IPS DF 6.9 (cell line): ENCODE measurements at places on chromosomes 3 and 15.

- no peak for DNase-seq
These were observed 71.2 kb upstream of the SLC6A6 start for GRCh38 chr3:14331251-14331650.

GRCh38 chr3:144343777-144344176 is 372.2 kb downstream of the DIPK2A start:
- DNase-seq: no peak

DNA sequence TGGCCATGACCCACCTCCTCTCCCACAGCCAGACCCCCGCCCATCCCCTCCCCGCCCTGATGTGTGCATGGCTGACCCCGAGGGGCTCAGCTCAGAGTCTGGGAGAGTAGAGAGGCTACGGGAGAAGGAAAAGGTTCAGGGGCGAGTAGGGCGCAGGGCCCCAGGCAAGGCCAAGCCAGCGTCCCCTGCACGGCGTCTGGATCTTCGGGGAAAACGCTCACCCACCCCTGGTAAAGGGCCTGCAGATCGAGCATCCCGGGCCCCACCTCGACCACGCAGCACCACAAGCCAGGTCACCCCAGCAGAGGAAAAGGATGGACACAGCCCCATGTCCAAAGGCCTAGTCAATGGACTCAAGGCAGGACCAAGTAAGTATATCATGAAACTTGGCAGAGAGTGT is 11.7 kb downstream of the MAP1A start:
- no peak for DNase-seq

- DNase-seq: no peak
These were observed 237.2 kb upstream of the DPH6 start for GRCh38 chr15:35783203-35783602.

DNA sequence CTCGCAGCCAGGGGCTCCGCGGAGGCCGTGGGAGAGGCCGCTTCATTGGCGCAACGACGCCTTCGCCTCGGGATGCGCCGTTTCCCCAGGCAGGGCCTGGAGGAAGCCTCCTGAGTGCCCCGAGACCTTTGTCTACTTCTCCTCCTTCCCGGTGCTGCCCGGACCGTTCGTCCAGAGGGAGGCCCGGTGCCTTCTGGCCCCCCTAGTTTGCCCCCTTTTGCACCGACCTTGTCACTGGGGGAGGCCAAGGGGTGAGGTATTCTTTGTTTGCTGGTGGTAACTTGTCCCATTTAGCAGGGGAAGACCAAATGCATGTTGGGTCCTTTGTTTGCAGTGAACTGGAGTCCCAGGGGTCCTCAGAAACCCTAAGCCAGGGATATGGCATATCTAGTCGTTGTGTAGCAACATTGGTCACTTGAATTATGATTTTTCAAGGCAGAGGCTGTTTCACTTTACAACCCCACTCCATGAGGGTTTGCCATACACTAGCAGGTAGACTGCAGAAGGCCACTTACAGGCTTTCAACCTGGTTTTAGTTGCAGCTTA is 615 bp downstream of the DHX30 start:
- no peak for DNase-seq

GRCh38 chr3:41198526-41198925 is 779 bp upstream of the CTNNB1 start:
- no peak for DNase-seq

DNA sequence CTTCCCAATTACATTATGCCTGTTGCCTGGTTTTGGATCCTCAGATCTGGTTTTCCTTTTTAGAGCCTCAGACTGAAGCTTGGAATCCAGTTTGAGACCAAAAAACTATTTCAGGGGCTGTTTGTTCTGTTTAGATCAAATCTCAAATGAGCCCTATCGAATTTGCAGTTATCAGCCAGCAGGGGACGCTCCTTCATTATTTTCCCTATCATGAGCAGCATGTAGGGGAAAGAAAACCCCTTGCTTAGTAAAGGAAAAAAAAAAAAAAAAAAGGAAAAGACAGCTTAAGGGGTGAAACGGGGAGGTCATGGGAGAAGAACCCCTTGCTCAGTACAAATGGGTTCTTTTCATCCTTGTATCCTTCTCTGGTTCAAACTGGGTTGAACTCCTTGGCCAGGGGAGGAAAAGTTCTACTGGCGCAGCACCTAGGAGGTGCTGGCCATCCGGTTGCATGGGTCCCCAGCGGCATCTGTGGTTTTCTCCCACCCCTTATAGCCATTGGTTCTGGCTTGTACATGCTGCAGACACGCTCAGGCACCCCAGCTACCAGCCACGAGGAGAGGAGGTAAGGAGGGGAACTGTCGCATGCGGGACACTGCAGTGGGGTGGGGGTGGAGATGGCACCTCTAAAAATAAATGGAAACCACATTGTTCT is 1375.1 kb upstream of the ALCAM start:
- peak; percentile 41 for DNase-seq

DNA sequence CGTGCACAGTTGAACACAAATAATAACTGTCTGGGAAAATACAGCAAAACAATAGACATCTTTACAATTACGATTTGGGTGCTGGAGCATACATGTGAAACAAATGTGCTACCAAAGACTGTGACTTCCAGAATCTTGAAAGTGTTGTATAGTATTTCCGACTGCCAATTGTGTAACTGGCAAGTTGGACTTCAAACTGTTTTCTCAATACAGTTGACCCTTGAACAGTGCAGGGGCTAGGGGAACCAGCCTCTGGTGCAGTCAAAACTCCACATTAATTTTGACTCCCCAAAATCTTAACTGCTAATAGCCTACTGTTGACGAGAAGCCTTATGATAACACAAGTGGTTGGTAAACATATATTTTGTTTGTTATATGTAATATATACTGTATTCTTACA is 904.2 kb downstream of the EPHA3 start:
- DNase-seq: no peak

- no peak for DNase-seq
These were observed 29.5 kb downstream of the EHD4 start for GRCh38 chr15:41942886-41943285.

DNA sequence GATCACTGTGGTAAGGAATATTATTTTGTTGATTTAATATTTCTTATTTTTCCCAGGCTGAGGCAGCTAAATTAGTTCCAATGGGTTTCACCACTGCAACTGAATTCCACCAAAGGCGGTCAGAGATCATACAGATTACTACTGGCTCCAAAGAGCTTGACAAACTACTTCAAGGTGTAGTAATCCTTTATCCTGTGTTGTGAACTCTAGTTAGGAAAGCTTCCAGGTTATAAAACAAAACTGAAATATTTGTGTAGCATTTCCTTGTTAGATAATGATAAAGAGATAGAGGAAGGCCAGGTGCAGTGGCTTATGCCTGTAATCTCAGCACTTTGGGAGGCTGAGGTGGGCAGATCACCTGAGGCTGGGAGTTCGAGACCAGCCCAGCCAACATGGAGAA is 11.1 kb downstream of the RAD51 start:
- DNase-seq: no peak

DNA sequence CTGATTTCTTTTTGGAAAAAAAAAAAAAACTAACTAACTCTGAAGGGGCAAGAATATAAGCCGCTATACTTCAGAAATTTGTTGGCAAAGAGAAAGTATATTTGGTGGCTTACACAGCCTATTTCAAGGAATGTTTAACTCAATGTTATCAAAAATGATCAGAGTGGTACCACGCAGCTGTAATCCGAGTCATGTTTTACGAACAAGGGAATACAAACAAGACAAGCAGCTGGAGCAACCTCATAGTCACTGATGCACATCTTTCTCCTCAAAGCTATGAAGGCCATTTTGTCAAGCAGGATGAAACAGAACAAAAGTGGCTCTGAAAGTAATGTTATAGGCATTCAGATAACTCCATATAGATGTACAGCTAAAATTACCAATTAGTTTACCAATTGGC is 81.2 kb downstream of the SCAPER start:
- no peak for DNase-seq

- DNase-seq: no peak
These were observed 124.8 kb upstream of the ST8SIA2 start for GRCh38 chr15:92268900-92269299.

DNA sequence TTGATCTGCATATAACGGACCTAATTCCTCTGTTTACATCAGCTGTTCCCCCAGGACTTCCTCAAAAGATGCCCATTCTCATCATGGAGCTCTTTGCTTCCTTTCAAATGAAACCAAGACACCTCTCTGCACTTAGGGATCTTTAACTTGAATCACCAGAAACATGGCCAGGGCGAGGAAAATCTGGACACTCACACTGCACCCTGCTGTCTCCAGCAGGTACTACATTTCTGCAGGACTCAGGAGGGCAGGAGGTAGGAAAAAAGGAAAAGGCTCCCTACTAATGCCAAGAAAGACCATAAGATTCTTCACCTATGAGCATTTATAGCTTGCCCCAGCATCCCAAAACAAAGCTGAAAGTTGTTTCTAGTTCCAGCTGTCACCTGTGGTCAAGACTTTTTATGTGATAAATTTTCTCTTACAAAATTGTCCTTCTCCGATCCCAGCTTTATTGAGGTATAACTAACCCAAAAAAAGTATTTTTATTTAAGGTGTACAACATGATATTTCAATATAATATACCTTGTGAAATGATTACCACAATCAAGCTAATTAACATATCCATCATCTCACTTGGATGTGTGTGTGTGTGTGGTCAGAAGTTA is 87.3 kb upstream of the C15orf61 start:
- DNase-seq: peak; percentile 27

- peak; percentile 41 for DNase-seq
These were observed at the start of gene AGTR1 for GRCh38 chr3:148697306-148698189. TSS of gene AGTR1 (plus strand) at chr3:148697903. CDS start at chr3:148741036, 43,133 bp downstream.
